Bronchial epithelial cell (primary cell): ENCODE measurements at places on chromosomes 7 and 10. TPM values are rescaled to one million over a fixed set of nuclear protein-coding genes. Genes with fewer than 3 reads are reported as not detected.

The CNPY1 gene
- not detected in 2 replicates for total RNA-seq

The SYT15B gene
- not detected in 2 replicates for total RNA-seq

The HEPACAM2 gene
- 0.13 TPM in 1 of 2 replicates, not detected in the other for total RNA-seq

The CHAT gene
- not detected in 2 replicates for total RNA-seq

The SFTPA1 gene
- not detected in 2 replicates for total RNA-seq
